ENCODE measurements at places on chromosomes 7 and 10.

GRCh38 chr10:133159950-133160825 is at the start of gene KNDC1:
Gene KNDC1, plus strand, starts transcription at chr10:133160219. Its CDS starts 249 bp downstream, at chr10:133160468.
- DNase-seq, result no peak

DNA sequence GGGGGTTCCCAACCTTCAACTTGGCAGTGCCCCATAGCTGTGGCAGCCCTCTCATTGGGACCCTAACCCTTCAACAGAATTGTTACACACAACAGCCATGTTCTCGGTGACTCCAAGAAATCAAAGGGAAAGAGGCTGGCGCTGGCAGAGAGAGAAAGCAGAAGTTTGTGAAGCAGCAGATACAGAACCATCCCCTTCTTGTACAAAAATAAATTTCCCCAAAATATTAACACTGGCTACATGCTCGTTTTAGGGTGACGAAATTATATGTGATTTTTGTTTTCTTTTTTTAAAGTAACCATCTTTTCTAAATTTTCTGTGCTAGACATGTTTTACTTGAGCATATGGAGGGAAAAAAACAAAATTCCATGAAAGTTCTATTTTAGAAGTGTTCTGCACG is 45.2 kb upstream of the SAMD8 start:
- DNase-seq, result no peak

DNA sequence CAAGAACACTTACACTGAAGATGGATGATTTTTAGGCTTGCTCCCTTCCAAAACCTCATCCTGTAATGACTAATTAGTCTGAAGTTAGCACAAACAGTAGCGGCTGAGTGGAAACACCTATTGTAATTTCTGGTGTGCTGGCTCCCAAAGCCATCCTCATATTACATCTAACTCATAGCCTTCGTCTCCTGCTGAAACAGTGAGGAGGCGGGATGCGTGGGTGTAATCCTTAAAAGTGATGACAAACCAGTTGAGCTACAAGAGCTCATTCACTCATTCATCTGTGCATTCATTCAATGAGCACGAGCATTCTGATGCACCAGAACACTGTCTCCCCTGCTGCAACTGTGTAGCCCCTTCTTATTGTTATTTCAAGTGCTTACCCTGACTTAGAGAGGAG is 235.3 kb downstream of the CALN1 start:
- no peak for DNase-seq

GRCh38 chr7:129108581-129108980 is 35.9 kb upstream of the TSPAN33 start:
- no peak for DNase-seq

- DNase-seq, result peak; percentile 12
Observed at GRCh38 chr10:84214612-84215235, 10.6 kb downstream of the LRIT2 start.

DNA sequence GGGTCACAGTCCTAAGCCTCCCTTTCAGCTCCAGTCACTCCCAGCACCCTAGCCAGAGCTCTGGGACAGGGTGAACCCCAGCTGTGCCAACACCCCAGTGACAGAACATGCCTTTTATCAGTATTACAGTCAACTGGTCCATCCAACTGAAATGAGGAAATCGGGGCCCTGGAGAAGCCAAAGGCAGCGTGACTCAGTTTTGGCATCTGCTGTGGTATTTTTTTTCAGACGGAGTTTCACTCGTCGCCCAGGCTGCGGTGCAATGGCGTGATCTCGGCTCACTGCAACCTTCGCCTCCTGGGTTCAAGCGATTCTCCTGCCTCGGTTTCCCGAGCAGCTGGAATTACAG is 3.4 kb upstream of the CLDN15 start:
- no peak for DNase-seq

DNA sequence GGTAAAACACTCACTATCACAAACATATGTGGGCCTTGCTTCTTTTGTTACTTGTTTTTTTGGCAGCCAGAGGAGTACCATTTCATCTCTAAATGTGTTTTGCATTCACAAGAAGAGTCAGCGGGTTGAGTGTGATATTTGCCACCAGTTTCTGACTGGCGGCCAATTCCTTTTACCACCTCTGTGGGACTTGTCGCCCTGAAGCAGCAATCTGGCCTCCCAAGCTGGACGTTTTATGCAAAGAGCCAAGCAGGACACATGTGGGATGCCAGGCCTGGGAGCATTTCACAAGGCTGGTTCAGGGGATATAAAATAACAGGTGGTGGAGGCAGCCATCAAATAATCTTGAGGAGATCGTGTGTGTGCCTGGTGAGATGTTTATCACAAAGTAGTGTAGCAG is 61.8 kb upstream of the TRIL start:
- DNase-seq, result no peak

DNA sequence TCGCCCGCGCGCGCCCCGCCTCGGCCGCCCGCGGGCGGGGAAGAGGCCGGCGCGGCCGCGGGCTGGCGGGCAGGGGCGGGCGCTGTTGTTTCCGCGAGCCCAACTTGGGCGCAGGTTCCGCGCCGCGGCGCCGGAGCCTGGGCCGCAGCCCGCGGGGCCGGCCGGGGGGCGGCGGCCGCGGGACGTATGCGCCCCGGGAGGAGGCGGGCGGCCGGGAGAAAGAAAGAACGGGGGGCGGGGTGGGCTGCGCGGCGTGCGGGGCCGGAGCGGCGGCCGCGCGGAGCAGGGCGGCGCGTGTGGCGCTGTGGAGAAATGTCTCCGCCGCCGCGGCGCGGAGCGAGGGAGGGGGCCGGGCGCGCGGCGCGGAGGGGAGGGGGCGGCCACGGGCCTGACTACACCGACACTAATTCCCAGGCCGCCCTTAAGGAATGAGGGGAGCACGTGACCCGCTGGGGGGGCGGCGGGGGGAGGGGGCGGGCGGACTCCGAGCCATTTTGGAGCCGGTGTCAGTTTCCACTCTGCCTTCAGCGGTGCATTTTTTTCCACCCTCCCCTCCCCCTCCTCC is at the start of gene BMI1:
BMI1 (plus strand) TSS at position 509 of the 565 bp plus-strand sequence. CDS start 5,351 bp downstream, outside the sequence.
- no peak for DNase-seq

GRCh38 chr7:4006687-4007086 is 675.4 kb upstream of the FOXK1 start:
- no peak for DNase-seq

All from foreskin melanocyte (primary cell).